NCI-H345 (cell line): ENCODE measurements at places on chromosomes 4 and X.

GRCh38 chrX:103800318-103800717 is 23.7 kb downstream of the PLP1 start:
- no peak for DNase-seq

DNA sequence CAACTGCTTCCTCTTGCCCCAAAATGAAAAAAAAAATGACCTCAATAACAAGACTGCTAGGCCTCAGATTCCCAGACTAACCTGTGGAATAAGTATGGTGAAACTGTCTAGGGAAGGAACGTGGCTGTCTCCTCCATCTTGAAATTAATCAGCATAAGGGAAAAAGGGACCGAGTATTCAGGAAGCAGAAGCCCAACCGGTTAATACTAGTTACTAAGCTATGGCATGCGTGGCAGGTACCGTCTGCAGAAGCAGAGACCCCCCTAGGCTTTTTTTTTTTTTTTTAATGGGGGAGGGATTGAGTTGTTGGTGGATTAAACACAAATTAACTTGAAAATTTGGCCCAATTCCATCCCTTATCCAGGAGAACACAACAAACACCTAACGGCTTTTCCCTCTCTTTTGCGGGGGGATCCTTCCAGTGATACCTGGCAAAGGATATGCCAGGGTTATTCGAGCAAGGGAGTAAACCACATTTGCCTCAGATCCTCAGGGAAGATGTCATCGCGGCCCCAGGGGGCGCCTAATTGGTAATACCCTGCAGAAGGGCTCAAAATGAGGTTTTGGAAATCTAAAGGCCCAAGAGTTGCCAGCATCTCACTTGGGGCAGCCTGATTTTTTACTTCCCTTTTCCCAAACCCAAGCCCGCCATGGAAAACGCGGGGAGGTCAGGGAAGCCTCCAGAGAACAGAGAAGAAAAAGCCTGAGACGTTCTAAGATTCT is 893 bp downstream of the RLIM start:
- peak; percentile 10 for DNase-seq

DNA sequence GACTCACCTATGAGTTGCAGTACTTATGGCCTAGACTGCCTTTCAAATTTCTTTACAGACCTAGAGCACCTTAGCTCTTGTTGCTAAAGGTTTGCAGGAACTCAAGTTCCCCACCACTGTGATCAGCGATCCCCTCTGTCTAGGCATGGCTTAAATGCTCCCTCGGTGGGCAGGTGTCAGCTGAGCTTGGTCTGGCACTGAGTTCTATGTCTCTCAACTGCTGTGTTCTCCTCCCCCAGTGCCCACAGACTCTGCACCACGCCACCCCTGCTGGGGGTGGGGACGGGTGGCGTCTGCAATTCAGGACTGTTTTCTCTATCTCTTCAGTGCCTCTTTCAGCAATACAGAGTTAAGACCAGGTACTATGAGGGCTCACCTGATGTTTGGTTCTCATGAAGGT is 30.5 kb downstream of the TMEM271 start:
- no peak for DNase-seq

DNA sequence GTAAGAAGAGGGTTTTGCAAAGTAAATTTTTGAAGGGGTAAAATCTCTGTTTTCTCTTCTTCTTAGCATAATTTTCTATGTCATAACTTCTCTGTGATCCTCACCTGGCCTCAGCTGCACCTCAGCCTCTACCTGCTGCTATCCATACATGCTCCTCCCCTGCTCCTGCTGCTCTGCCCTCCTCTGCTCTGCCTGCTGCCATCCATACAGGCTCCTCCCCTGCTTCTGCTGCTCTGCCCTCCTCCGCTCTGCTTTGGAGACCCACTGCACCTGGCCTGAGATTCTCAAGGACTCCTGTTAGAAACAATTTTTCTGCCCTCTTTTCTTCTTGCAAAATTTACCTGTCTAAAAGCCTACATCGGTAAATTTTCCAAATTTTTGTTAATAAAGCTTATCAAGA is 388.6 kb upstream of the PITX2 start:
- no peak for DNase-seq

GRCh38 chrX:150907474-150907873 is 9.0 kb upstream of the CD99L2 start:
- DNase-seq = no peak

DNA sequence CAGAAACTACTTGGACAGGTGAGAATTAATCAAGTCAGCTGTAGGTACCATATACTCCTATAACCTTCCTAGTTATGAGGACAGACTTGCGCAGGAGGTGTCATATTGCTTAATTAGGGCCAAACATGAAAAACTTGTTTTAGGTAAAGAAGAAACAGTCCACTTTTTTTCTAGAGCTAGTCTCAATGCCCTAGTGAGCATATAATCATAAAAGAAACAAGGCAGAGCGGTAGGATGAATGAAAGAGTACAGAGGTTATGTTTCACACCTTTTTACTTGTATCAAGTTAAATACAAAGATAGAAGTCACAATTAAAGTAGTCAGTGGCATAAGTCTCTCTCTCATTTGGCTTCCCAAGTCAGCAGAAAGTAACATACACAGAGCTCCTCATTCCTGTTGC is 88.9 kb downstream of the RPS6KA6 start:
- DNase-seq = no peak

DNA sequence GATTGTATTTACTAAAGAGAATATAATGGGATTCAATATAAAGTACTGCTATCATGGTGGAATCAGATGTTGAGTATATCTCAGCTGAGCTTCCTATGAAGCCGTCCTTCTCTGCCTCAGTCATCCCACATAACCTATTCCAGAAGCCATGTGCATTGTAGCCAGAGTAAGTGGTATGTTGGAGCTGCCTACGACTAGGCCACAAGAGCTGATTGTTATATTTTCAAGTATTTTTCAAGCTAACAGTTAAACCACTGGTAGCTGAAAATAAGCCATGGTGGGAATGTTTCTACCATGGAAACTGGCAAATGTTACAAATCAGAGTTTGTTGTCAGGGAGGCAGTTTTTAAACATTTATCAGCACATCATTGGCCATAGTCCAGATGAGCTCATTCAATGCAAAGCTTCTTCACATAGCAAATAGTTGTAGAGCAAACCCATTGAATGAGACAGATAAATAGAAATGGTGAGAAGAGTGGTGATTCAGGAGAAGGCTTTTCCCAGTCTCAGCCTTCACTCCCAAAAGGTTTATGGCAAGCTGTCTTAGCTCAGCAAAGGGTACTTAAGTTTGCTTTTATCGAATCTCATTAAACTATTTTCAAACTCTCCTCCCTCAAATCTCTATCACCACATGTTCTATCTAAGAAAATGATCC is 436.4 kb downstream of the PCDH19 start:
- no peak for DNase-seq

GRCh38 chr4:152045449-152045806 is 284.6 kb upstream of the GATB start:
- DNase-seq = no peak

DNA sequence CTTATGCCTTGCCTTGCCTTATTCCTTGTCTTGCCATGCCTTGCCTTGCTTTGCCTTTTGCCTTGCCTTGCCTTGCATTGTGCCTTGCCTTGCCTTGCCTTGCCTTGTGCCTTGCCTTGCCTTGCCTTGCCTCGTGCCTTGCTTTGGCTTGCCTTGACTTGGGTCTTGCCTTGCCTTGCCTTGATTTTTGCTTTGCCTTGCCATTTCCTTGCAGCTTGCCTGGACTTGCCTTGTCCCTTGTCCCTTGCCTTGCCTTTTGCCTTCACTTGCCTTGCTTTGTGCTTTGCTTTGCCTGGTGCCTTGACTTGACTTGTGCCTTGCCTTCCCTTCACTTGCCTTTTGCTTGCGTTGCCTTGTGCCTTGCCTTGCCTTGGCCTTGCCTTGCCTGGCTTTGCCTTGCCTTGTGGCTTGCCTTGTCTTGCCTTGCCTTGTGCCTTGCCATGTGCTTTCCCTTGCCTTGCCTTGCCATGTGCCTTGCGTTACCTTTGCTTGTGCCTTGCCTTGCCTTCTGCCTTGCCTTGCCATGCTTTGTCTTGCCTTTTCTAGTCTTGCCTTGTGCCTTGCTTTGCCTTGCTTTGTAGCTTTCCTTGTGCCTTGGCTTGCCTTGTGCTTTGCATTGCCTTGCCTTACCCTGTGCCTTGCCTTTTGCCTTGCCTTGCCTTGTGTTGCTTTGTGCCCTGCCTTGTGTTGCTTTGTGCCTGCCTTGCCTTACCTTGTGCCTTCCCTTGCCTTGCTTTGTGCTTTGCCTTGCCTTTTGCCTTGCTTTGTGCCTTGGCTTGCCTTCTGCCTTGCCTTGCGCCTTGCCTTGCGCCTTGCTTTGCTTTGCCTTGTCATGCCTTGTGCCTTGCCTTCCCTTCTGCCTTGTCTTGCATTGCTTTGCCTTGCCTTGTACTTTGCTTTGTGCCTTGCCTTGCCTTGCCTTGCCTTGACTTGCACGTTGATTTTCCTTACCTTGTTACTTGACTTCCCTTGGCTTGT is 92.8 kb downstream of the TAB3 start:
- no peak for DNase-seq

DNA sequence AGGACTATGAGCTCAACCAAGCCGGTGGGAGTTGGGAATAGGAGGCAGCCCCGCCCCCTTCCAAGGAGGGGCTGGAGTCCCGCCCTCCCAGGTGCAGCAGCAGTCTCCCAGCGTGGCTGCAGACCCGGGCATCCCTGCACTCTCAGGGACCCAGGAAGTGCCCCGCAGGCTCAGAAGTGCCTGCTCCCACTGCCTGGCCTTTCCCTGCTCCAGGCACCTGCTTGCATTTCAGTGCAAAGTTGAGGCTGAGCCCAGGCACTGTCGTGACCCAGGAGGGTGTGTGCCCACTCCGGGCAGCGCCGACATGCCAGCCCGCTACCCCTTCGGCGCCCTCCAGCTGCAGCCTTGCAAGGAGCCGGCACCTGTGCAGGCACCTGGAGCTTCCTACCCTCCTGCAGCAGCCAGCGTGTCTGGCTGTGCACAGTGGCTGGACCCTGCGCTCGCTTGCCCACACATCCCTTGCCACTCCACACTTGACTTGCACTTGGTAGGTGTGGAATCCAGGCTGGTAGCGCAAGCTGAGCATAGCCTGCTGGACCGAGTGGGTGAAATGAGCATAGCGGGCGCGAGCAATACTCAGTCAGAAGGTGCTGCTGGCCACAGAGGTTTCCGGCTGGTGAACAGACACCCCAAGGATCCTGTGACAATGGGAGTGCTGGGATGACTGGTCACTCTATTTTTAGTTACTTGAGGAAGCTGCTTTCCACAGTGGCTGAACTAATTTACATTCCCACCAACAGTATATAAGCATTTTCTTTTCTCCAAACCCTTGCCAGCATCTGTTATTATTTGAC is 236.3 kb downstream of the PCDH10 start:
- no peak for DNase-seq

GRCh38 chr4:41039317-41039716 is 175.0 kb downstream of the APBB2 start:
- no peak for DNase-seq

DNA sequence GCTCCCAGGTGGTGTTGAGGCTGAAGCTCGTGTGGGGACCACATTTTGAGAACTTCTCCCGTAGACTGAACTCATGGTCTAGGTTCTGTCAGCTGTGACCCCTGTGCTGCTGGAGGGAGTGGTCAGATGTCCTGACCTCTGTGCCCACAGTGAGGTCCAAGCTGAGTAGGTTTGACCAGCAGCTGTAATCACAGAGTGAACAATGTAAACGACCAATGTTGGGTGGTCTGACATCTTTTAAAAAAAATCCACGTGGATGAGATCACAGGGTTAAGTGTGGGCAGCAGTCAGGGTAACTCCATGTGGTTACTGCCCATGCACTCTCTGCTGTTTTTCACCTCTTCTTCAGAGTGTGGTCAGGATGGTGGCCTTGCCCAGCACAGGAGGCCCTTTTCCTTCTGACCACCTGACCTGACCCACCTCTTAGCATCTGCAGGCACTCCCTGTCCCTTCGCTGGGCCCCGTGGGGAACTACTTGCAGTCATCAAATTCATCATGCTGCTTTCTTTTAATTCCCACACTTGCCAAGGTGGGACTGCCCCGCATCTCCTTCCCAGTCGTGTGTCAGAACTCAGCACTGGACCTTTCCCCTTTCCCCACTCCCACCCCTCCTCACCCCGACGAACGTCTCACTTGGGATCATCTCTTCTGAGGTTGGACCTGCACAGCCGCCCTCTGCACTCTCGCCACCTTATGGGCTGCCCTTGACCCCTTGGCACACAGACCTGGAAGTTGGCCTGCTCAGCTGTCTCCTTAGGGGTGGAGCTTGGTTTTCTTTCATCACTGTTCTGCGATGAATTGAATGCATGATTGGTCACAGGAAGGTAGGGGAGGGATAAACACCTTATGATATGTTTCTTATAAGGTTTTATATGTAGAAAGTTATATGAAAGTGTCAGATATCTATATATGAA is 120.1 kb downstream of the PTTG2 start:
- no peak for DNase-seq

DNA sequence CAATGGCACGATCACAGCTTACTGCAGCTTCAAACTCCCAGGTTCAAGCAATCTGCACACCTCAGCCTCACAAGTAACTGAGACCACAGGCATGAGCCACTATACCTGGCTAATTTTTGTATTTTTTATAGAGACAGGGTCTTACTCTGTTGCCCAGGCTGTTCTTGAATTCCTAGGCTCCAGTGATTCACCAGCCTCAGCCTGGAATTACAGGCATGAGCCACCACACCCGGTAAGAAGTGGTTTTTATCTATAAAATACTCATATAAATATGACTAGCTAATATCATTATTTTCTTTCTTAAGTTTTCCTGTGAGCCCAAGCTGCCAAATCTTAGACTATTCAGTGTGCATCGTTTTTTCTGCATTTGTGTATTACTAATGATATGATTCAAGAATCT is 4.4 kb downstream of the SCFD2 start:
- no peak for DNase-seq

- DNase-seq = no peak
Observed at GRCh38 chrX:24982306-24982965, 33.3 kb downstream of the ARX start.

DNA sequence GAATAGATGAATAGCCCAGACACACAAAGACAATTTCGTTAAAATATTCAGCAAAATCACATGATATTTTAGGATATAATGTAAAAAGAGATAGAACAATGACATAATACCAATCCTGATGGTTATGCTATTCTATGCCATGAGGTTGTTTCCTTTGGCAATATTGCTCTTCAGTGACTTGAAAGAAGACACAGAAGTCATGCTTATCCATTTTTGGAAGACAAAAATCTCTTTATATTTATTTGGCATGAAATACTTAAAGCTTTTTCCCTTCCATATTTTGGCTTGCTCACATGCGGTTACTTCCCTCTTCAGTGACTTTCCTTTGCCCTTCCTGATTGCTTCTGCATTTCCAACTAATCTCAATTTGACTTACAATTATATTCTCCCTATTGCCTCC is 314.8 kb downstream of the IQCM start:
- no peak for DNase-seq

DNA sequence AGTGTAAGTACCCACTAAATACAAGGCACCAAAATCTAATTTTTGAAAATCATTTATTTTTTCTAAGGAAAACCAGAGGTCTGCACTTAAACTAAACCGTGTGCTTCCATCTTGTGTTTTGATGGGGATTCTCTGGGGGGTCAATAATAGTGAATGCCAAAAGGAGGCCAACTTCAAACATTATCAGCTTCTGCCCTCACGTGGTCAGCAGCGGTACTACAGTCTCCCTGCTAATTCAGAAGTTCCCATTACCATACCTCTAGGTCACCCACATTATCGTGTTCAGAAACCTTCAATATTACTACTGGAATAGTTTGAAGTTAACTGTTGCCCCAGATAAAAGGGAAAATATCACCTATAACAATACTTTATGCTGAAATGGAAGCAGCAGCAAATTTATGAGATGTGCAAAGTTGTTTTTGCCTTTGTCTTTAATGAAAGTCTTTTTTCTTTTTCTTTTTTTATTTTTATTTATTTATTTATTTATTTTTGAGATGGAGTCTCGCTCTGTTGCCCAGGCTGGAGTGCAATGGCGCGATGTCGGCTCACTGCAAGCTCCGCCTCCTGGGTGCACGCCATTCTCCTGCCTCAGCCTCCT is 17.3 kb downstream of the CTPS2 start:
- DNase-seq = peak; percentile 35
